ENCODE measurements at places on chromosomes 13 and 19. TPM values are rescaled to one million over a fixed set of nuclear protein-coding genes. Genes with fewer than 3 reads are reported as not detected.

The CEACAM4 gene
- 4.7 TPM for total RNA-seq

The ATP4B gene
- 0.16 TPM for total RNA-seq

The RBM26 gene
- 39.2 TPM for total RNA-seq

The SIGLEC12 gene
- total RNA-seq: 0.66 TPM

The GPC6 gene
- 15.5 TPM for total RNA-seq

The ZNF665 gene
- 5.4 TPM for total RNA-seq

The PINLYP gene
- 14.8 TPM for total RNA-seq

The HS6ST3 gene
- 1.2 TPM for total RNA-seq

The KIR2DL1 gene
- total RNA-seq: 0.25 TPM

The HSPB6 gene
- total RNA-seq: 64.3 TPM

The B3GNT3 gene
- 36.2 TPM for total RNA-seq

The SIAH3 gene
- total RNA-seq: 0.03 TPM

Data from kidney (tissue), 22 donors.